Stimulated activated CD8-positive, alpha-beta memory T cell treated with anti-CD3 and anti-CD28 coated beads, Interleukin-4, amount 100 ng/mL, for 4 hours (primary cell): ENCODE measurements at places on chromosomes 5 and 9.

- DNase-seq: no peak
These were observed 29.6 kb upstream of the TAF1L start for GRCh38 chr9:32665101-32665500.

GRCh38 chr9:37730256-37730655, 23.3 kb upstream of the TRMT10B start:
- no peak for DNase-seq

GRCh38 chr5:29897916-29898315, 1295.6 kb upstream of the CDH6 start:
- no peak for DNase-seq

GRCh38 chr9:120117081-120117480, 462.9 kb downstream of the CDK5RAP2 start:
- DNase-seq: no peak

GRCh38 chr5:68264024-68264956, 48.7 kb downstream of the PIK3R1 start:
- no peak for DNase-seq

- DNase-seq: no peak
These were observed 9.7 kb downstream of the KIF20A start for GRCh38 chr5:138188626-138189025.

GRCh38 chr5:93572101-93572607, 8.9 kb downstream of the NR2F1-AS1 start:
- DNase-seq: no peak

GRCh38 chr9:88533951-88534455, 975 bp upstream of the NXNL2 start:
- no peak for DNase-seq

DNA sequence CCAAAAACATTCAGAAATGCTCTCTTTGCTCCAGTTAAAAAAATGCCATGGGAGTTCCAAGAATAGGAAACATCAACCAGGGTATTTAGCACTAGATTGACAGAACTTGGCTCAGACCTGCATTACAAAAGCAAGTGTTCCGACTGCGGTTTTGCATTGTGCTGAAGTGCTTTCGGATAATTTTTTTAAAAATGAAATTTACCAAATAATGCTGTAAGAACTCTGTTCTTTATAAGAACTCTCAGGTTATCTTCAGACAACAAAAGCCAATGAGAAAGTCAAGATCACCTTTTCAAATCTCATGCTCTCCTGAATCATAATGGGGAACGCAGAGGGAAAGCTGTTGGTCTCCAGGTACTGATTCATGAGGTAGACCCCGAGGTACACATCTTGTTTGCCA, 483 bp upstream of the PLPP6 start:
- no peak for DNase-seq

GRCh38 chr9:12849486-12850003, 74.7 kb downstream of the LURAP1L start:
- no peak for DNase-seq

DNA sequence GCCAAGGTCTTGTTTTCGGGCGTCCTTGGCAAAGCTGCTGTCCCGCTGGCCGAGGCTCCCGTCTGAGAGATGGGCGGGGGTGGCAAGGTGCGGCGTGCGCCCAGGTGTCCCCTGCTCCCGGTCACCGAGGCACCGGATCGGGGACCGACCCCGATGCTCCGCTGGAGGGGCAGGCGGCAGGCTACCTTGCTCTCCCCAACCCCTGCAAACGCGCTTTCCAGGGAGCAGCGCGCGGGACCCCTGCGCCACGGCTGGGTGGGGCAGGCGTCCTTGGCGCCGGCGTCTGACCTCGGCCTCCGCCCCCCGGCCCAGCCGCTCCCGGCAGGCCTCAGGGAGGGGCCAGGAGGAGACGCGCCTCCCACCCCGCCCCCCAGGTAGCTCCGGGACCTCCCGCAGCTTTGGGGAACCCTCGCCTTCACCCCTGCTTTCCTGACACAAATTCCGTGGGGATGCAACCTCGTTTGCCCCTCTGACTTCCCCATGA, 551 bp downstream of the N4BP3 start:
- DNase-seq: no peak
